ENCODE measurements at places on chromosomes 5 and 9. TPM values are rescaled to one million over a fixed set of nuclear protein-coding genes. Genes with fewer than 3 reads are reported as not detected.

DNA sequence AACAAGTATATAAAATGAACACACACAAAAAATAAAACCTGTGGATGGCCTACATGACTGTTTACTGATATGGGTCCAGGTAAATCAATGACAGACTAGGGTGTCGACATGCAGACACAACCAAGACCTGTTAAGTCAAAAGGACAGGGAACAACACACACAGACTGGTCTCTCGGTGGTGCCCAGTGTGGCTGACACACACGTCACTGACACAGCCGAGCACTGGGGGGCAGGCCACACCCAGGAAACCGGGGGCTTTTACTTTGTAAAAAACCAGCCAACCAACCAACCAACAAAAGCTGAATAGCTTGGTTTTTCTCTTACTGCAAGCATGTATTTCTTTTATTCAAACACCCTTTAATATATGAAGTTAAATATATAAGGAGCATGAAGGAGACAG, 5.0 kb downstream of the FAM163B start:
- DNase-seq = no peak

DNA sequence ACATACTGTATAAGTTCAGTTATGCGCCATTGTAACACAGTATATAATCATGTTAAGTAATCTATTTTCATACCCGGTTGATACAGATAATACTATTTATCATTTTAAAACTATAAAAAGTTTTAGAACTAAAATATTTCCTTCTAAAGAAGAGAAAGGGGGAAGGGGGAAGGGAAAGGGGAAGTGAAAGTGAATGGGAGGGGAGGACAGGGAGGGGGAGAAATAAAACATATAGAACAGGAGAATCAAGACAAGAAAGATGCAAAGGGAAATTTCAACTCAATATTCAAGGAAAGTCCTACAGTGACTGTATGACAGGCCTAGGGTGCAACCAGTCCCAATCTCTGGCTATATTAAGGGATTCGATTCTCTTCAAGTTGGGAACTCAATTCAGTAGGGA, 1278.8 kb downstream of the MAT2B start:
- no peak for DNase-seq

The CDH6 gene
- total RNA-seq = not detected

The HSPA9 gene
- total RNA-seq = 301 TPM

DNA sequence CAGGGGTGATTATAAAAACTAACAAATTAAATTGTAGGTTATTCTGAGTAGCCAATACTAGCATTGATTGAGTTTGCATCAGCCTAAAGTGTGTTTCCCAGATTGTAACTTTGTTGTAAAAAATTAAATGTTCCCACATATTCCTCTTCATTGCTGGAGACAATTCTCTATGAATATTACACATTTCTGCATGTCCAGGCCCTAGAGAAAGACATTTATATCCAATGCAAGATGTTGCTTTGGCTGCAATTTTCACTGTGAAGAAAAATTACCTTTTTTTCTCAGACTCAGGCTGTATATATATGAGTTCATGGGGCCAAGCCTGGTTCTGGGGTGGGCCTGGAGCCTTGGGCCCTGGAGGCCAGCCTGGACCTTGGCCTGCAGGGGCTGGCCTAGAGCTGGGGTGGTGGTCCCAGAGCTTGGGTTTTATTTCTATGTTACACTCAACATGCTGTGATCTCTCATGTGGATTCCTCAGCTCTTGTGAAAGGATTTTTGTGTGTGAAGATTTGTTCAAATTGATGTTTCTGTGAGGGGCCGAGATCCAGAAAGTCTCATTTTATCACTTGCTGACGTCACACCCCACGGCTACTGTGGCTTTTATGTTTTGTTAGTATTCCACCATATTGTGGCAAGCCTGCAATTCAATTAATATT, 232.5 kb downstream of the SPATA31A1 start:
- DNase-seq = no peak
